ENCODE measurements at places on chromosomes 16 and 17.

GRCh38 chr17:27976331-27976730 lies 66.1 kb upstream of the NLK start:
- DNase-seq: no peak

DNA sequence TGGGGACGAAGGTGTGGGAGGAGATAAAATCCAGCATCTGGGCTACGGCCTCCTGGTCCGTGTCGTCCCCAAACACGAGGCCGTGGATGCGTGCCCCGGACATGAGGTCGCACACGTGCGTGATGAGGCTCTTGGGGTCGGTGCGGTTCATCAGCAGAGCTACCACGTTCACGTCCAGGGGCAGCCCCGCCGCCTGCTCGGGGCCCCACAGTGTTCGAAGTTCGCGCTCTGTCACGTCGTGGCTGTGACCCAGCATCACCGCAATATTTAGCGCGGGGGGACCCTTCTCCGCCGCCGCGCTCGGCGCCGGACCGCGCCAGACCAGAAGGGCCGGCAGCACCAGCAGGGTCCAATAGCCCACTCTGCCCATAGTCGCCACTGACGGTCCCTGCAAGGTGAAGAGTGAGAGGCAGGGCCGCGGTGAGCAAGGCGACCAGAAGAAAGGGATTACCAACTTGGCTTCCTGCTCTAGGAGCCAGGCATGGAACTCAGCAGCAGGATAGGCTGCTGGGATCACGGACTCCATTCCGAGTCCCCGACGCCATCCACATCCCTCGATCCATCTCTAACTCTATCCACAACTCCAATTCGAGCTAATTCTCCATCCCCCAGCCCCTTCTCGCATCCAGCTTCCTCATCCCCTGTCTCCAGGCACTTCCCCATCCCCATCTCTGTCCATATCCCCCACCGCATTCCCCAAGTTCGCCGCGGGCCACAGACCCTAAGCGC lies 2.0 kb downstream of the GRIN2A start:
- DNase-seq: no peak

GRCh38 chr17:68293490-68294195 lies 2.3 kb downstream of the ARSG start:
- no peak for DNase-seq

DNA sequence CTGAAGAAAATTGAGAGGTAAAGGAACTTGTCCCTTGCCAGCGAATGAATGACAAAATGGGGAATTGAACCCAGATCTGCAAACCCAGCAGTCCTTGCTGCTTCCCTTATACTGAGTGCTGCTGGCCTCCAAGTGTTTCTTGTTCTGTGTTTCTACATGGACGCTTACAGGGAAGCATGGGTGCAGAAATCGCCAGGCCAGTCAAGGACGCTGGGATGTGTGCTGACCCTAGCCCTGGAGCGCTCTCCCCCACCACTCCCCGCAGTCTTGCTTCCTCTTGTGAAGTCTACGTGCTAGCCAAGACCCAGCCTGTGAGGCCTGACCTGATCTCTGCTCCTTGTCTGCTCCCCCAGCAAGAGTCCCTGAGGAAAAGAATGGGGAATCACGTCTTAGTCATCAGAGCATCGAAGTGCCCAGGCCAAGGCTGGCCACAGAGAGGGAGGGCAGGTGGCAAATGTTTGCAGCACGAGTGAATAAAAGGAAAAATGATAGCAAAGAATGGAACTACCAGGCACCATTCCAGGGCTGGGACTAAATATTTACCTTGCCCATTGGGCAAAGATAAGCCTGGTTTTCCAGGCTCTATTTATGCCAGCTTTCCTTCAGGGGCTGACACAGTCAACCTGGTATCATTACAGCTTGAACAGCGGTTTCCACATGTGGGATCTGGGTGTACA lies 17.4 kb downstream of the CA4 start:
- peak; percentile 48 for DNase-seq

GRCh38 chr17:8121407-8121680 lies 2.6 kb downstream of the HES7 start:
- DNase-seq: no peak

Data from MV-4-11 (cell line).